Anterior cingulate cortex (tissue), 58 donors: ENCODE measurements at places on chromosomes 2 and 18.

- DNase-seq = no peak
Observed at GRCh38 chr2:1041012-1041805, 90.6 kb downstream of the SNTG2 start.

DNA sequence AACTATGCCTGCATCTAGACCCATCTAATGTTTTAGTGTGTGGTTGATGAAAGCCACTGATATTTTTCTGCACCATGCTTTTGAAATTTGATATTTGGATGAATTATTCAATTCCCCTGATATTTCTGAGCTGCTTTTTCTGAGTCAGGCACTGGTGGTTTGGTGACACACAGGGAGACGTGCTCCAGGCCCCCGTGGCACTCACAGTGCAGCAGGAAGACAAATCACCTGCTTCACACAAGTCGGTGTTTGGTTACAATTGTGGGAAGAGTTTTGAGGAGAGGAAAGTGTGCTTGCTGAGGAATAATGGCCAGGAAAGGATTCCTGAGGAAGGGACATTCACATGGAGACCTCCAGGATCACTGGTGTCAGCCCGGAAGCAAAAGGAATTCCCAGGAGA is 179.7 kb downstream of the ACKR3 start:
- no peak for DNase-seq

GRCh38 chr2:8388781-8389180 is 293.1 kb upstream of the ID2 start:
- DNase-seq = no peak

GRCh38 chr2:196987649-196988364 is 61.3 kb upstream of the PGAP1 start:
- DNase-seq = no peak

DNA sequence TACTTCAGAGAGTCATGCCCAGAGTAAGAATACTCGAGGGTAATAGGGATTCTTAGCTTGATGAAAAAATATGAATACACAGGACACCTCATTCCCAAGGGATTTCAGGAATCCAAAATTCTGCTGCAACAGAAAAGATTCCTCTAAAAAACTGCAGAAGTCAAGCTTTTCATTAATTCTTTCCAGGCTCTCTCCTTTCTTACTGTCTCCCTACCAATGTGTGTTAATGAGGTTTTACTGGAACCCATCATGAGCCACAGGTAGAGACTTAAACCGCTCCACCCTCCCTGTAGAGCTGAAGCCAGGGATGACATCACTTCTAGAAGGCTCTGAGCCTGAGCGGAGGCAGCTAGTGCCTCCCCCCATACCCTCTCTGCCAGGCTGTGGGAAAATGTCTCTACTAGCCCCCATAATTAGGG is 3.4 kb downstream of the SDC1 start:
- DNase-seq = no peak
